ENCODE measurements at places on chromosomes 2 and 18.

- DNase-seq, result no peak
Measured at GRCh38 chr2:175442441-175442840, 260.9 kb upstream of the ATP5MC3 start.

GRCh38 chr2:95240091-95240490 is 32.8 kb downstream of the ZNF892 start:
- DNase-seq, result no peak

- DNase-seq, result no peak
Measured at GRCh38 chr2:12126318-12126717, 379.9 kb downstream of the LPIN1 start.

- DNase-seq, result no peak
Measured at GRCh38 chr2:75560022-75560767, 544 bp downstream of the EVA1A start.

- no peak for DNase-seq
Measured at GRCh38 chr2:48316753-48317750, 212.9 kb upstream of the STON1 start.

- DNase-seq, result no peak
Measured at GRCh38 chr2:168684921-168685599, 117.4 kb upstream of the NOSTRIN start.

DNA sequence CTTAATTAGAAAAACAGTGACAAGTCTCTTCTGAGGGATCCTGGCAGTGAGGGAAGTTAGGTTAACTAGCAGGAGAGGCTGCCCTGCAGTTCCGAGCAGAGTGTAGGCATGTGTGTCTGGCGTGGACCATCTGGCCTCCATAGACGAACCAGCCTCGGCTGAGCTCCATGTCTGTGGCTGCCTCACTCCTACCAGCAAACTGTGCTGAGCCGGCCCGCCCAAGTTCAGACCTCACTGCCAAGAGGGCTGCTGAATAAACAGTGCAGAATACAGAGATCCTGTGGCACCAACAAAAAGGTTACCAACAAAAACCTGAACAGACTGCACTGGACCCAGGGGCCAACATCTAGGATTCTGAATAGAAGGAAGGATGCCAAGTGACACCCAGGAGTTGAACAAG is 27.3 kb downstream of the INO80C start:
- DNase-seq, result no peak

All from AG09319 (cell line).